ENCODE measurements at places on chromosomes 1 and 21.

- no peak for DNase-seq
These were observed 134.9 kb downstream of the RHOU start for GRCh38 chr1:228870041-228870713.

GRCh38 chr21:36613059-36613458 lies 85.9 kb upstream of the SIM2 start:
- no peak for DNase-seq

- DNase-seq: peak; percentile 46
These were observed 110.4 kb downstream of the PPIAL4G start for GRCh38 chr1:148372731-148373130.

DNA sequence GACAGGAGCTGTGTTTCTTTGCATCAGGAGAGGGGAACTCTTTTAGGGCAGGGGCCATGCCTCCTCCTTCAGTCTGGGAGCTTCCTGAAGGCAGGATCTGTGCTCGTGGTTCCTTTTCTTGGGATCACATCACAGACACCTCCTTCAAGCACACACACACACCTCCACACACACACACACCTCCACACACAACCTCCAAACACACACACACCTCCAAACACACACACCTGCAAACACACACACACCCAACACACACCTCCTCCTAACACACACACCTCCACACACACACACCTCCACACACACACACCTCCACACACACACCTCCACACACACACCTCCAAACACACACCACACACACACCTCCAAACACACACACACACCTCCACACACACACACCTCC lies 10.5 kb downstream of the LGR6 start:
- DNase-seq: no peak

DNA sequence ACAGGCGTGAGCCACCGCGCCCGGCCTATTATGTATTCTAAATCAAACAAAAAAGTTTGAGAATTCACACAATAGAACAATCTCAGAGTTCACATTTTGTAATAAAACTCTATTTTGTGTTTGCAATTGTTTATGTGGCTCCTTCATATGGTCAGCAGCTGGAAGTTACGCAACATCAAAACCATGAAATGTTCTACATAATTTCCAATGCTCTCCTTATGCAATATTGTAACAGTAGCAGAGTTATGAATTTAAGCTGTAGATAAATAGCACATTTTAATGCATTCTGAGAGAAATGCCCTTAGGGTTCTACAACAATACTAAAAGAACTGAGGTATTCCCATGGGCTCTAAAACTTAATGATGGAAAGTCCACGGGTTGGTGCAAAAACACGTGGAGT lies 62.3 kb upstream of the COL11A1 start:
- DNase-seq: peak; percentile 73

DNA sequence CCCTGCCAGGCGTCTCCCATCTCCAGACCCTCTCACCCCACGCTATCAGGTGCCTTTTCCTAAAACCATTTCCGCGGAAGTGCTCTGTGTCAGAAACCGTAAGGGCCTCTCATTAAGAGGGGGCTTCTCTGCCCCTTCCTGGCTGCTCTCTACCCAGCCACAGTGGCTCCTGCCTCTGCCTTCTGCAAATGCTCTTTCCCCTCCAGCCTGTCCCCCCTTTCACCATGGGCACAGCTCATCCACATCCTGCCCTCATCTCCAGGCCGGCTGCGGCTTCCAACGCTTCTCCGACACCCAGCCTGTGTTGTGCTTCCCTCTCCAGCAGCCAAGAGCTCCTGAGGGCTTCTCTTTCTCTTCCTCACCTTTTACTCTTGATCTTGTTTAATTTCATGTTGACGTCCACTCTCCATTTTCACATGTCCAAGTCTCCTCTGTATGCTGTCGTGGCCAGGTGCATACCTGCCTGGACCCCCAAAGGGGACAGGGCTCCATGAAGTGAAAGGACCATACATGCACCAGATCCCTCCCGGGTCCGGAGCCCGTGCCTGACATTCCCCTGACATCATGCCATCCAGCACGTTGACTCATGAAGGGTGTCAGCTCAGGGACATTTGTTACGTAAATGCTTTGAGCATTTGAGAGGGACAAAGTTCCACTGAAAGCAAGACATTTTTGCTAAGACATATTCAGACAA lies 306.5 kb downstream of the AJAP1 start:
- no peak for DNase-seq

DNA sequence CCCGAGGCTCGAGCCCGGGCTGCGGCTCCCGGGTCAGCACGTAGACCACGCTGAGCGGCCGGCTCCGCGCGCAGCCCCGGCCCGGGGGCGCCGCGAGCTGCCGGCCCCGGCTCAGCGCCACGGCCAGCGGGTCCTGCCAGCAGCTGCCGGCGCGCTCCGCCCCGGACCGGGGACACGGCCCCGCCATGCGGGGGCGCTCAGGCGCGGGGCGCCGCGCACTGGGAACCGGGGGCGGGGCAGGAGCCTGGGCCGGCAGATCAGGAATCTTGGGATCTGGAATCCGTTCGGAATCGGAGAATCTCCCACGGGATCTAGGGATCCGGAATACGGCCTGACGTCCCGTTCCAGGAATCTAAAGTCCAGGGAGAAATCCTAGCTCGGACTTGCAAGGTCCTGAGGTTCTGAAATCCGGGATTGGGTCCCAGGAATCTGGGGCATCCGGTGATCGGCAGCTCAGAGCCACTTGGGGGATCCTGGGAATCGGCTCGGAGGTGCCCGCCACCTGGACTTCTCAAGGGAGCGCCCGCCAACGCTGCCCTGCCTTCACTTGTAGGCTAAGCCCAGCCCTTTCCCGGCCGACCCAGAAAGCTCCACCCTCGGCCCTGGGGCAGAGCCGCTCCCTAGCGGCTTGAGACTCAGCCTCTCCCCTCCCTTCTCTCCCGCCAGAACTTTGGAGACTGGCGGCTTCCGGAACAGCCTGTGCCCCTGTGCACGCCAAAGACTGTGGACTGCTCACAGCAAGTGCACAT lies at the start of gene MAP3K6:
MAP3K6 (minus strand) TSS at position 551 of the 749 bp plus-strand sequence; CDS start at position 187, 364 bp downstream.
- peak; percentile 86 for DNase-seq

GRCh38 chr1:248890549-248891498 lies 15.2 kb upstream of the PGBD2 start:
- no peak for DNase-seq

DNA sequence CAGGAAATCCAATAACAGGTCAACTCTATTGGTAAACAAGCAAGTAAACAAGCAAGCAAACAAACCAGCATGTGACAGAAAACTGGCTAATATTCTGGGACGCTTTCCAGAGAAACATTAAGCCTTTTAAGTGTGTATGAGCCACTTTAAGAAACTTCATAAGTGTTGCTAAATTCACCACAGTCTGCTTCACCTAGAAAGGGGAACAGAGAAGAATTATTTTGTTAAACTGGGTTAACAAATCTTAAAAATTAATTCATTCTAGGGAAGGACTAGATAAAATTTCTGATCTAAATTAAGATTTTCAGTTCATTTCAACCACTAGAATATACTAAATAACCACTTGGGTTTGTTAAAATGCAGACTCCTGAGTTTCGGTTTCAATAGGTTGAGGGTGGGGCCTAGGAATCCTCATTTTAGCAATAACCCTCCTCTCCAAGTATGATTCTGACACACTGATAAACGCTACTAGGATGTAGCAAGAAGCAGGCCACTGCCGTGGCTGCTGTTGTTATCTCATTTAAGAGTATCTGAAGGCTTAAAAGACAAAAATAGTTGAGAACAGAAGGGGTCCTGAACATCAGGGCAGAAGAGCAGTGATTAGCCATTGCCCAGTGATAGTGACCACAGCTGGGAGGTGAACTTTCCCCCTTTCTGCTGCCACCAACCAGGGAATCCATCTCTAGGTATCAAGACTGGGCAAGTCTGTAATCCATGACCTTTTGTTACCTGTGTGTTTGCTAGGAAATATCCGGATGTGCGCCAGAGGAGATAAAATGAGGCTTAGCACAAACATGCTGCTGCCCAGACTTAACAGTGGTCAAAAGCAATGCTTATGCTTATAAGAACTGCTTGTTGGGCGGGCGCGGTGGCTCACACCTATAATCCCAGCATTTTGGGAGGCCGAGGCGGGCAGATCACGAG lies 11.2 kb downstream of the CREG1 start:
- no peak for DNase-seq

DNA sequence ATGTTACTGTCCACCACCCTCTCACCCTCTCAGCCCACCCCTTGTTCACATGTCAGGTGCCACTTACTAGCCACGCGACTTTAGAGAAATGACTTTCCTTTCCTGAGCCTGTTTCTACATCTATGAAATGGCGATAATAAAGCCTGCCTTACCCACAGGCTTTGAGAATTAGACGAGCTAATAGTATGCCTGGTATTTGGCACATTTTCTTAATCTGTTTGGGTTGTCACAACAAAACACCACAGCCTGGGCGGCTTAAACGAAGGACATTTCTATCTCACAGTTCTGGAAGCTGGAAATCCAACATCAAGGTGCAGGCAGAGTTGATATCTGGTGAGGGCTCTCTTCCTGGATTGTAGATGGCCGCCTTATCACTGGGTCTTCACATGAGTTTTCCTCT lies 273.9 kb upstream of the FMN2 start:
- no peak for DNase-seq

- DNase-seq: no peak
These were observed 9.9 kb downstream of the CFAP410 start for GRCh38 chr21:44329086-44329889.

- peak; percentile 75 for DNase-seq
These were observed 24.4 kb upstream of the FGGY start for GRCh38 chr1:59272507-59272906.

GRCh38 chr1:4128616-4129015 lies 228.5 kb upstream of the C1orf174 start:
- no peak for DNase-seq

DNA sequence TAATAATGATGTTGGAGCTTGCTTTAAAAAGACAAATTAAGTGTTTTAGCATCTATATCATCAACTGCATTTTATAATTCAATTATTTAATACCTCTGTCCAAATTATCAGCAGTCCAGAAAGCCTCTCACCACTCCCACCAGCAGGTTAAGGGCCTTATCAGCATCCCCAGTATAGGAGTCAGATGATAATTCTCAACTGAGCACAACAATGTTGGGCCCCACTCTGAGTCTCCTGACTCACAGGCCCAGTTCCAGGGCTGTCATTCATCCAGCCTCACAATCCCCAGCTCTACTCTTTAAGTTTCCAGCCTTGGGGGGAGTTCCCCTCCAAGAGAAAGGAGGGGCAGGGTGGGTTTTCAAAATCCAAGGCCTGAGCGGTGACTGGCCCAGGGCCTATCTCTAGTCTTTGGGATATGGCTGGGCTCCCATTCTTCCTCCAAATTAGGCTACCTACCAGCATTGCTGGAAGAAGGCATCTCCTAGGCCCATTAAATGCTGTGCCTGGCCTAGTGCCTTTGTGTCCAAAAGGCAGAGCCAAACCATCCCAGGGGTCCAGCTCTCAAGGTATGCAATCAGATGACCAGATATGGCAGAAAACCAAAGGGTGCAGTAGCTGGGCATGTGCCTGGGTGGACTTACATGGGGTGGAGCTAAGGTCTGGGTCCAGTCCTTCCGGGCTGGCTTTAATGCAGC lies 134.1 kb downstream of the GLUL start:
- DNase-seq: no peak

DNA sequence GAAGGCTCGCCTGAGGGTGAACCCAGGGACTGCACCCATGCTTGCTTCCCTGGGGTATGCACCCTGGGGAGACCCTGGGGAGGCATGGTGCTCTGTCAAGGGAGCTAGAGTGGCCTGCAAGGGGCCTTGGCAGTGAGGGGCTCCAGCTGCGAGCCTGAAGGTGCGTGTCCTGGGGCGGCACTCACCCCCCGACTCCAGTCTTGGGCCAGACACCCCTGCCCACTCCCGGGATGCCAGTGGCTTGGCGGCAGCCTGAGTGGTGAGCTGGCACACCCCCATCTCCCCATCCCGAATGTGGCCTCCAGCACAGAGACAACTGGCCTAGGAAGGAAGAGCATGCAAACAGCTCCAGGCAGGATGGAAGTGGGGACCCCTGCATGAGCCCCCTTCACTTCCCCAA lies 2.6 kb downstream of the SUMO3 start:
- DNase-seq: no peak
